ENCODE measurements at places on chromosomes 6 and 20.

- DNase-seq: no peak
Observed at GRCh38 chr6:166204852-166205650, 37.4 kb upstream of the TBXT start.

DNA sequence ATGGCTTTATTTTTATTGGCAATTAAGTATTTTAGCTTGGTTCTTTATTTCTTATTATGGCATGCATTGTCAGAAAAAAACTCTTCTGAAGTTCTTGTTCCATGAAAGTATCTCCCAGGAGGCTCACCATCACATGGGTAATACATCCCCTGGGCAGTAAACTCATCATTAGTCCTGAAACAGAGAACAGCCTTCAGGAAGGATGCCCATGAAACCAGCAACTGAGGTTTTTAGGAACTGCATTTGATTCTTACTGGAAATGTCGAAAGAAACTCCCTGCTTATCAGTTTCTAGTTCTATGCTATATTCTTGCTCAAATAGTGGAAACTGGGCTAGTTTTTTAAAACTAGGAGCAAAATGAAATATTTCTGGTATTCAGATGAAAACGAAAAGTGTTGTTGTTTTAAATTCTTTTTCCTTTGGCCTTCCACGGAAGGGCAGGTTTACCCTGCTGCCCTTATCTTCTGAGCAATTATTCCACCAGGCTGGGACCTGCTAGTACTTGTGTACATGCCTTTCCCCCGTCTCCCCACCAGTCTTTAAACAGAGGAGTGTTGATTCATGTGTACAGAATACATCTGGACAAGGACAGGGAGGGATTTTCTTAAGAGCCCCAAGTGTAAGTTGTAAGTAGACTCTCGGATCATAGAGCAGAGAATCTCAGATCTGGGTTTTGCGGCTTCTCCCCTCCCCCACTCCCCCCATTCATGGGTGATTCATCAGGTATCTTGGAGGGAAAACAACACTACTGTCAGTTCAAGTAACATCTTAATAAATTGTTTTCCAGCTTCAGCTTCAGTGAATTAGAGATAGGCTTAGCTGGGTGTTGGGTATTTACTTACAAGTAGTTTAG is 81.5 kb downstream of the RTN4IP1 start:
- DNase-seq: peak; percentile 19

GRCh38 chr6:72287801-72288200 is 334.1 kb upstream of the KCNQ5 start:
- no peak for DNase-seq

GRCh38 chr6:42281570-42281969 is 63.9 kb upstream of the MRPS10 start:
- DNase-seq: no peak

GRCh38 chr20:33684533-33685327 is 1.5 kb downstream of the E2F1 start:
- DNase-seq: no peak

DNA sequence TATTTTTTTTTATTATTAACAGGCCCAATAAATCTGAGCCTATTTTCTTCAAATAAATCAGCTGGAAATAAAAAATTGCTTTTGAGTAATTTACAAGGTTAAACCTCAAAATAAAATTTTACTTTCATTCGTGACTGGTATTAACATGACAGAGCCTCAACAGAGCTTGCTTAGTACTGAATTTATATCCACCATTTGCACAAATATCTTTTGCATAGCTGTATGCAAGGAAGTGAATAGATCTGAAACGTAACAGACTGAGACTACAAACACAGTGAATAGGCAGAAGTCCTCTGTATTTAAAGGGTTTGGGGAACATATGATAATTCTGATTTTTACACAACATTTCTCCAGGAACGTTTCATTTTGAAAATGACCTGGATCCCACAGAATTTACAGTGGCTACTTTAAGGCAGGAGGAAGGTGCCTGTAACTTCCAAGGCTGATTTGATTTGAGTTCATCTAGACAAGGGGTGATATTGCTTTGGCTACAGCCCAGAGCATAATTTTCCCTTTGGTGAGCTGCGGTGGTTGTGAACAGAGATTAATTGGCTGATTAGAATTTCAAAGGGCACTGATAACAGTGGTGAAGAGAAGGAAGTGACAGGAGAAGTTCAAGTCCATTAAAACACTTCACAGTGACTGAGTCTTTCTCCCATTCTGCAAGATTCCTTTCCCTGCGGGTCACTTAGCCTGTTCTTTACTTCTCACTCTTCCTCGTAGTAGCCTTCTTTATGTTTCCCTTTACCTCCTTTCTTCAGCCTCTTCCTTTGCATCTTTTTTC is 121.2 kb upstream of the SASH1 start:
- no peak for DNase-seq

GRCh38 chr6:13096084-13096483 is 232.3 kb downstream of the TBC1D7 start:
- no peak for DNase-seq

DNA sequence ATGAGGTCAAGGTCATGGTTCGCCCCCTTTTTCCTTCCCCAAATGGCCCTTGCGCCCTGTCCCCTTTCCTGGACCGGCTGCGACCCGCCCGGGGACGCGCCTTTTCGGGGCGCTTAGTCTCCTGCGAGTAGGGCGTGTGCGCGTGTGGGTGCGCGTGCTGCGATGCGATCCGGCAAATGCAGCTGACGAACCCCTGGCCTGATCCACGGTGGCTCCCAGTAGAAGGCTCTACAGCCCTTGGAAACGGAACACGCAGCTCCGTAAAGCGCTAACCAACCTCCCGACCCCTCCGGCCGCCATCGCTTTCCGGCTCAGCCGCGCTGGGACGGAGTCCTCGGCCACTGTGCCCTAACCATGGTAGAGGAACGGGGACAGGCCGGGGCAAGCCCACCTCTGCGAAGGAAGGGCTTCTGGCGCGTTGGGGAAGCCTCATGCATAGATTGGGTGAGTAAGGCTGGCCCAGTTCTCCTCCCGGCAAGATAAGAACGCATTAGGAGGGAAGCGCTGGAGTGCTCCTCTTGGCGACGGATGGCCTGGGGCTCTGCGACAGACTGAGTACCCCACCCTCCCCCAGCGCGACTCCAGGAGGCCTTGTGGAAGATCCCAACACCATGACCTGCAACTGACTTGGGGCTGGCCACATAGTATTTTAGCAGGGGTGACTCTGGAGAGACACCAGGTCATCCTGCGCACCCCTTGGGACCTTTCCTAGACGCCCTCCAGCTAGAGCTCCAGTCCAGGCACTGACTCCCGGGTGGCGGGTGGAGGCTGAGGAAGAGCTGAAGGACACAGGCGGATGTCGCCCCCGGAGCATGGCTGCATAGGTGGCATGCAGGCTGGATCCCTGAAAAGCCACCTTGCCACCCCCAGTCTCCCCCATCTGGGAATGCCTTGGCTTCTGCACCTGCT is 1.1 kb upstream of the SLC4A11 start:
- no peak for DNase-seq

DNA sequence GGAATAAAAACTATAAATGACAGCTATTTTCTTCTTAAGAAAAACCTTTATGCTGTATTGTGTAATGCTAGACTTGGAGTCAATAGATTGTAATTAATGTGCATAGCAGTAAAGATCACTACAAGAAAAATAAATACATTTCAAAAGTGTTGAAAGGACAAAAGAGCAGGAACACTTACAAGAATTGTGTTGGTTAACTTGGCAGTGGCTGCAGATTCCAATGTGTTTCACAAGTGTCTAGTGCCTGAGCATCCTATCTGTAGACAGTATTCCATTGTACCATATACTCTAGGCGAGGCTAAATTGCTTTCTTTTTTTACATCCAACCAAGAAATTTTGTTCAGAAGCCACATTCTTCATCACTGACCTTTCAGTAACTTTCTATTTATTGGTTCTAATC is 924.1 kb downstream of the EPHA7 start:
- DNase-seq: no peak

- DNase-seq: no peak
Observed at GRCh38 chr6:63565058-63565726, 7.1 kb upstream of the LOC128125822 start.

- DNase-seq: no peak
Observed at GRCh38 chr6:144217264-144217663, 66.9 kb downstream of the STX11 start.

DNA sequence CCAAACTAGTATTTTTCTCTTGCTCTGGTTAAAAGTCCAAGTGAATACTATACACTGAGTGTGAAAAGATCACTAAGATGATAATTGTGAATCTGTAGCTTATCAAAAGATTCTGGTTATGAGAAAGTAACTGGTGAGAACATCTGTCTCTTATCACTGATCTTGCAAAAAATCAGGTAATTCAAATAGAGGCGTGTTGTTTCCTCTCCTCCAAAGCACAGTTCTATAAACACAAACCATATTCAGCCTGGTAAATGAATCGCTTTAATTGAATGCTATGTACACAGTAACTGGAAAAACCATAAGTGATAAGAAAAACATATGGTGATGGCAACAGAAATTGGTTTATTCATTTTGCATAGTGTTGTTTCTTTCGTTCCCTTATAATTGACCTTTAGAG is 161.0 kb downstream of the RALGAPA2 start:
- no peak for DNase-seq

GRCh38 chr6:131568726-131569125 is 4.3 kb upstream of the ARG1 start:
- no peak for DNase-seq

- DNase-seq: no peak
Observed at GRCh38 chr6:26260110-26260637, 104.8 kb upstream of the BTN3A2 start.

GRCh38 chr20:18164356-18164755 is 26.7 kb downstream of the KAT14 start:
- DNase-seq: no peak

DNA sequence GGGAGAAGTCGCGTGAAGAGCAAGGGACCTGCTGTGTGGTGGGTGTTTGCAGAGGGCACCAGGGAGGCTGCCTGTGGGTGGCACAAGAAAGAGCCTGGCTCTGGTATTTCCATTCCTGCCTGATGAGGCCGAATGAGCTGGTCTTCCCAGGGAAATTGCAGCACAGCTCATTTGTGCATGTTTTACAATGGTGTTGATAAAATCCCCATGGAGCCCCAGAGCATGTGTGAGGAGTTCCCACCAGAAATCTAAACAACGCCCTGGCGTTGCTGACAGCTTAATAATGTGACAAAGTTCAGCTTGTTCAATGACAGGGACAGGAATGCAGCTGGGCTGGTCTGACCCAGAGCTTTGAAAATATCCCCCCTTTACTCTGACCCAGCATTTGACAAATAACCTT is 135.5 kb downstream of the CLIC5 start:
- DNase-seq: no peak

DNA sequence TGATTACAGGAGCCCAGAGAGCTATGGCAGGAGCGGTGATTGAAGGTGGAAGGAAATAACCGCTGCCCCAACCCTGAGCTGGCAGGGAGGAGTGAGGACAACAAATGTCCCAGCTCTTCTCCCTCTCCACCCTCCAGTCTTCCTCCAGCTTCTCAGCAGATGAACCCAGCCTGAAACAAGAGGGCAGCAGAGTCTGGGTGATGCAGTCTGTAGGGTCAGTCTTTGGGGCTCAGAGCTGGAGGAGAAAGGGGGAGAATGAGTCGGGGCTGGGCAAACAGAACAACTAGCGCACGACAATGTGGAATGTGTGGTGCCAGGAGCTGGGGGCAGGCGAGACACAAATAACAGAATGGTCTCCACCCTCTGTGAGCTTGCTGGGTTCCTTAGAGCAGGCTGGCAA is 4.5 kb upstream of the GUCA1A start:
- no peak for DNase-seq

- no peak for DNase-seq
Observed at GRCh38 chr20:47606983-47607613, 105.4 kb downstream of the NCOA3 start.

DNA sequence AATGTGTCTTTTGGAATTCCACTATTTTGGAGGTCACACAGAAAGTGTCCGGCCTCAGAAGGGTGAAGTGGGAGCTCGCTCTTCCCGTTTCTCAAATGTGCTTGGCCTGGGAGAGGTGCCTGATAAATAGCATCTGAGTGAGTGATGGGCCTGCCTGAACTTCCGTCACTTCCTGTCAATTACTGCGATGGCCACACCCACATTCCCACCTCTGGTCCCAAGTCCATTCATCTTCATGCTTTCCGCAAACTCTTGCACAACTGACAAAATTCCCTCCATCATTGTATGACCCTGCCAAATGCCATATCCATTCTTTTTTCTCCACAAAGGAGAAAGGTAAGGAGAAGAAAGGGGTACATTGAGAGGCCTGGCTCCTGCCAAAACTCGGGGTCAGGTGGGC is 169.0 kb downstream of the QKI start:
- no peak for DNase-seq

DNA sequence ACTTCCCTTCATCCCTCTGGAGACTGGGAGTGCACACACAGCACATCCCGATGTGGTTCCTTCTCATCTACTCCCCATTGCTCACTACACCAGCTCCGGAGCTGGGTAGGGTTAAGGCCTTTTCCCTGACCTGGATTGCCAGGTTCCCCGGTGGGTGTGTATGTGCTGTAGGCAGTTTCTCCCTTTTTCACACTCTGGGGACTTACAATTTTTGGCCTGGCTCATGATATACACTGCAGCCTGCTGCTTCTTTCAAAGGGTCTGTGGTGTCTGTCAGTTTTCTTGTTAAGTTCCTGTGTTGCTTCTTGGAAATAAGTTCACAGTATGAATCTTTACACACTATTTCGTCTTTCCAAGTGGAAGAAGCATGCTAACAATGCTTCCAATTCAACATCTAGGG is 405.5 kb downstream of the UTRN start:
- no peak for DNase-seq

DNA sequence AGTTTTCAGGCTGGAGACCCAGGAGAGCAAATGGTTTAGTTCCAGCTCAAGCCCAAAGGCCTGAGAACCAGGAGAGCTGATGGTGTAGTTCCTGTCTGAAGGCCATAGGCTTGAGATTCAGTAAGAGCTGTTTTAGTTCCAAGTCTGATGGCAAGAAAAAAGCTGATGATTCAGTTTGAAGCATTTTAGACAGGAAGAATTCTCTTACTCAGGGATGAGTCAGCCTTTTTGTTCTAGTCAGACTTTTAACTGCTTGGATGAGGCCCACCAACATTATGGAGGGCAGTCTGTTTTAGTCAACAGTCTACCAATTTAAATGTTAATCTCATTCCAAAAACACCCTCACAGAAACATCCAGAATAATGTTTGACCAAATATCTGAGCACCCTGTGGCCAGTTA is 2.5 kb downstream of the ZSCAN26 start:
- no peak for DNase-seq

- DNase-seq: no peak
Observed at GRCh38 chr6:56684342-56685101, 41.8 kb upstream of the DST start.

- no peak for DNase-seq
Observed at GRCh38 chr6:107173779-107174178, 58.5 kb upstream of the BEND3 start.

DNA sequence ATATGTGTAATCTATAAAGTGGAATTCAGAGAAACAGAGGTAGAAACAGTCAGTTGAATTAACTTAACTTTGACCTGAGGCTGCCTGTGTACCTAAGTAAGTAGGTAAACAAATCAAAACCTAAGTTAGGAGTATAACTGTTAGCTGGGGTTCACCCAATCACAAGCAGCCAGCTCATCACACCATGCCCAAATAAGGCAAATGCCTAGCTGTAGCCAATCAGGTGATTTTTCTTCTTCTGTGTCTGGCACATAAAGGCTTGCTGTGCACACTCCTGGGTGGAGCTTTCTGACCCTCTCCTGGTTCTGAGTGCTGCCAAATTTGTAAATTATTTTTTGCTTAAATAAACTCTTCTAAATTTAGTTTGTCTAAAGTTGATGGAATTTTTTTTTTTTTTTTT is 54.7 kb upstream of the TRIM39 start:
- DNase-seq: no peak

- DNase-seq: no peak
Observed at GRCh38 chr6:113363866-113364265, 493.3 kb upstream of the MARCKS start.
